ENCODE measurements at places on chromosomes 5 and 9. TPM values are rescaled to one million over a fixed set of nuclear protein-coding genes. Genes with fewer than 3 reads are reported as not detected.

DNA sequence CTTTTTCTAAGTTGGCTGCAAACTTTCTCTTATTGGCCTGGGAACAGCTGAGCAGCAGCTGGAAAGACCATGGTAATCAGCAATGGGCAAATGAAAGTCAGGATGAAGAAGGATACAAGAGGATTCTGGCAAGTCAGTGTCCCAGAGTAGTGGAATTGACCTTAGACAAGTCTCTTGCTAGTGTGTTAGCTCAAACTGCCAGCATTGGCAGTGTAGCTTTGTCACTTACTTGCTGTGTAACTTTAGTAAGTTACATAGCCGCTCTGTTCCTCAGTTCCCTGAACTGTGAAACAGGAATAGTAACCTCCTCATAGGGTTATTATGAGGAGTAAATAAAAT lies 3.6 kb downstream of the ALDH1A1 start:
- DNase-seq: no peak

GRCh38 chr5:53130266-53130665 lies 20.7 kb upstream of the MOCS2 start:
- DNase-seq: no peak

Gene GPR150
- polyA plus RNA-seq: 3.1 TPM

DNA sequence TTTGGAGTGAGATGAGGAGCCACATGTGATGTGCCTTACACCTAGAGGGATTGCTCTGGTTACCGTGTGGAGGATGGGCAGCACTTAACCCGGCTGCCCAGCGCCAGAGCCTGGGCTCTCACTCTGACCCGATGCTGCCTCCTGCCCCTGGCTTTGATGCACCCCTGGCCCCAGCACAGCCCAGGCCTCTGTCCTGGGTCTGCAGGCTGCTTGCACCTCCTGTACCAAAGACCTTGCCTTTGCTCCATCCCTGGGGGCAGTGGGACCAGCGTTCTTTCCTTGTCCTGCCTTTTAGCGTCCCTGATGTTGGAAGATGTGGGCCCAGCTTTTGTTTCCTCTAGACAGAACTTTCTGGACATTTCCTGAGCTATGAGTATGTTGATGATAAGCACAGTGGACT lies 40.4 kb downstream of the FGF18 start:
- no peak for DNase-seq

Gene PCDHA4
- polyA plus RNA-seq: not detected
